Cardiac fibroblast (primary cell): ENCODE measurements at places on chromosomes 7 and 10.

GRCh38 chr7:2564970-2565540 is 6.3 kb downstream of the IQCE start:
- DNase-seq = no peak

DNA sequence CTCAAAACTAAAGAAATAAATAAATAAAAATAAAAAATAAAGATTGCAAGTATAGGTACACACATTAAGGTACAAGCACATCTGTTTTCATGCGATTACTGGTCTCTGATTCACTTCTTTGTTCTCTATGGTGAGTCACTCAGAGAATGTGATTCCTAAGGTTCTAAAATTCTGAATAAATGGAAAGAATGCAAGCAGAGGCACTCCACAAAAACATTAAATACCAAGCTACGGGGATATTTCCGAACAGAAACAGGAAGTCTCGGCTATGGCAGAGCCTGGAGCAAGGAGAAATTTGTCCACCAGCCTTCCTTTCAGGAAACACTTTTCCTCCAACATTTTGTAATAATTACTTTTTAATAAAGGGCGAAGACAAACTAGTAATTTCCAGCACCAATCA is 1.4 kb downstream of the VOPP1 start:
- peak; percentile 61 for DNase-seq

- DNase-seq = peak; percentile 24
Measured at GRCh38 chr10:117860823-117861222, 185.9 kb downstream of the RAB11FIP2 start.

GRCh38 chr10:128633864-128634540 is 507.8 kb upstream of the MKI67 start:
- no peak for DNase-seq

- DNase-seq = no peak
Measured at GRCh38 chr7:66741-67140, 125.6 kb upstream of the FAM20C start.

DNA sequence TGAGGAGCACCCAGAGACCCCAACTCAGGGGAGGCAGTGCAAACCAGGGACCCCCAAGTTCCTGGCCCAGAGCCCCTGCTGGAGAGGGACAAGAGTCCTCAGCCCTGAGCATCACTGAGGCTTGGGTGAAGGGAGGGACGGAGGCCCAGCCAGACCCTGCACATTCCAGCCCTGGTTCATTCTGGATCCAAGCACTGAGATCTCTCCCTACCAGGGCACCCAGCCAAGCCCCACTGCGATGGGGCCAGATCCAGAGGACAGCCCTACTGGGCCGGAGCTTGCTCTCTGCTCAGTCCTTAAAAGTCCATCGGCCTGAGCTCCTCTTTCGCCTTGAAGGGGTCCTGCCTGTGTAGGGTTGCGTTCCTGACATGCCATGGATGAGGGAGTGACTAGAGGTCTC is 40.5 kb upstream of the RABGEF1 start:
- peak; percentile 72 for DNase-seq

DNA sequence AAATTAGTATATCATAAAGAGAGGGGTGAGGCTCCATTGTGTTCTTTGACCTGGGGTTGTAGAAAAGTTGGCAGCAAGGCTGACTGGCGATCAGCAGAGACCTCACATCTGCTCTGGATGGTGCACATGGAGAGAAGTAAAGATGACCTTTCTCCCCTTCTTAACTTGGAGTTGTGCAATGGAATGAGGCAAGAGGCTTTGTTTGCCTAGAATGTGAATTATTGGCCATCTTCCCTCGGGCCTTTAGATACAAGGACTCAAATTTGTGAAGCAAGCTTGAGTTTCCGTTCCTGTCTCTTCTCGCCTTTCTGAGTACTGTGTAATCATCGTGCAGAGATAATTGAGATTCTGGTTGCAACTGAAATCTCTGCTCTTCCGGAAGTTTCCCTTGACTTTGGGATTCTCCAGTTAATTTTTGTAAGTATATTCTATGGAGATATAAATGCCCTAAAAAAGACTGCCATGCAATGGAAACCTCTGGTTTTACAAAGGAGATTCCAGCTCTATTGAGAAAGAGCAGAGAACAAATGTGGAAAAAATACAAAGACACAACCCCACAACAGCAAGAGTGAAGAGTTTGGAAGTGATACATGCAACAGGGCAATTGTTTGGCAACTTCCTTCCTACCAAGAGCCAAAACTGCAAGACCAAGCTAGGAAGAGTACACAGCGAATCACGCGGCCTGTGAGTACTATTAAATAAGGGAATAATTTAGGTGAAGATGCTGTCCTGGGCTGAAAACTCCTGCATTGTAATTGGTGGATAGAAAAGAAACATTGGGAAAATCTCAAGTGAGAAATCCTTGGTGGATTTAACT is 542.3 kb upstream of the NRP1 start:
- DNase-seq = peak; percentile 63

DNA sequence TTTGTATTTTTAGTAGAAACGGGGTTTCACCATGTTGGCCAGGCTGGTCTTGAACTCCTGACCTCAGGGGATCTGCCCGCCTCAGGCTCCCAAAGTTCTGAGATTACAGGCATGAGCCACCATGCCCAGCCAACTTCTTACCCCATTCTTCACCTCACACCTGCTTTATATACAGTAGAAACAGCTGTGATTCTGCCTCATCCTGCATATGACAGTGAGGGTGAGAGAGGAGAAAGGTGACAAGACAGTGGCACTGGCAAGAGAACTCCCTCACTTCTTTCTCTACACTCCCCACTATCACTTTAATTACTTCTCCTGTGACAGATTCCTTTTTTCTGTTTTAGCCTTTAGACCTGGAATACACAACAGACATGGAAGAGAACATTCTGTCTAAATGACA is 61.8 kb upstream of the CAPZA2 start:
- no peak for DNase-seq

DNA sequence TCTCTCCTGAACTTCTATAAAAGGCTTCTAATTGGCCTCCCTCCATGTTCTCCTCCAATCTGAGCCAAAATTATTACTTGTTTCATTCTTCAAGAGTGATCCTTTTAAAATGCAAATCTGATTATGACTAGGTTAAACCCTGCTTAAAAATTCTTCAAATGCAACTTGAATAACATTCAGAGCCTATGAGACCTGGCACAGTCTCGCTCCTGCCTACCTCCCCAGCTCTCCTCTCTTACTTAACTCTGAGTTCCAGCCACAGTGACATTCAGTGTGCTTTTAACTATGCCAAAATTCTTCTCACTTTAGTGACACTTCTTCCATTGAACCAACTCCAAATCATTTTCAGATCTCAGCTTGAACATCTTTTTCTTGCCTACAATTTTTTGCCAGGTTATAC is 68.8 kb downstream of the TMEM168 start:
- DNase-seq = no peak

DNA sequence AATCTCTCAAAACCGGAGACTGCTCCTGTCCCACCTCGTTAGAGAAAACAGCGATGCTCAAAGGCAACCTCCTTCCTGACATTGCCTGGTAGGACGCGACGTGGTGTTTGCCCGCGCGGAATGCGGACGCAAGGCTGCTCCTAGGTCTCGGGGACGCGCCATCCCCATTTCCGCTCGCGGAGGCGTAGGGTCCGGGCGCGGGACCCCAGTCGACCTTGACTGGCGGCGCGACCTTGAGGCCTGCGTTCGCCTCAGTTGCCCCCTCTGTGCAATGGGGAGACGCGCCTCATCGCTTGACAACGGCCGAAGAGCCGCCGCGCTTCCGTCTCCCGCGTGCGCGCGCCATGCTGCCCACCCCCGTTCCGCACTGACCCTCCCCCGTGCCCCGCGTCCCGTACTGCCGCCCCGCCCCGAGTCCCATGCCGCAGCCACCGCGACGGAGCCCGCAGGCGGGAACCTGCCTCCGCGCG is 412 bp upstream of the PPIA start:
- DNase-seq = peak; percentile 50

DNA sequence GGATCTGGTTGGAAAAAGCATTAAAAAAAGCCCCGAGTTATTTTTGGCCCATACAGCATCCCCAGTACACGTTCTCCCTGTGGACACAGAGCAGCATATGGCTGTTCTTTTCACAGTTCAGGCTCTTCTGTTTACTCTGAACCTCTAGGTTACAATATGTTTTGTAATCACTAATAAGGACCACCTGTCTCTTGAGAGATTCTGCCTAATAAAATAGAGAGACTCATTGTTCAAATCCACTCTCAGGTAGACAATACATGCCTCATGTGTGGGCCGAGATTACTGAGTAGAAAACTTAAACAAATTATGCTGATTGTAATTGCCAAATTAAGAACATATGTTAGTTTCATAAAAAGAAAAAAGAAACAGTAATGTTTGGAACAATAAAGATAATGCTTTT is 647.7 kb downstream of the GRM8 start:
- no peak for DNase-seq

DNA sequence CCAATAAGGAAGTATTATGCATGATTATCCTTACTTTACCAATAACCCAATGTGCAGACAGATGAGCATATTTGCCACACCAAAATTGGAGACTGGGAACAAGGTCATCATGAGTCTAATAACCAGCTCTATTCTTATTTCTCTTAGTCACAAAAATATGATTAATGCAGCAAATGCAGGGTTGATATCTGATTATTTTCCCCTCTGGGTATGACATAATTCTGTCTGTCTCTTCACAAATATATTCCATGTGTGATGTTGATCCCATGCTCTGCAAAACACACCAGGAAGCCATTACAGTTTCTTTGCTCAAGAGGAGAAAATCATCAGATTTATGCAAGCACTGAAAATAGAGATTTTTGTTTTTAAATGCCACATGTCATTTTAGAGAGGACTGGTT is 196.5 kb upstream of the DGKB start:
- no peak for DNase-seq

GRCh38 chr7:6317797-6318438 is 45.5 kb upstream of the CYTH3 start:
- DNase-seq = peak; percentile 94

DNA sequence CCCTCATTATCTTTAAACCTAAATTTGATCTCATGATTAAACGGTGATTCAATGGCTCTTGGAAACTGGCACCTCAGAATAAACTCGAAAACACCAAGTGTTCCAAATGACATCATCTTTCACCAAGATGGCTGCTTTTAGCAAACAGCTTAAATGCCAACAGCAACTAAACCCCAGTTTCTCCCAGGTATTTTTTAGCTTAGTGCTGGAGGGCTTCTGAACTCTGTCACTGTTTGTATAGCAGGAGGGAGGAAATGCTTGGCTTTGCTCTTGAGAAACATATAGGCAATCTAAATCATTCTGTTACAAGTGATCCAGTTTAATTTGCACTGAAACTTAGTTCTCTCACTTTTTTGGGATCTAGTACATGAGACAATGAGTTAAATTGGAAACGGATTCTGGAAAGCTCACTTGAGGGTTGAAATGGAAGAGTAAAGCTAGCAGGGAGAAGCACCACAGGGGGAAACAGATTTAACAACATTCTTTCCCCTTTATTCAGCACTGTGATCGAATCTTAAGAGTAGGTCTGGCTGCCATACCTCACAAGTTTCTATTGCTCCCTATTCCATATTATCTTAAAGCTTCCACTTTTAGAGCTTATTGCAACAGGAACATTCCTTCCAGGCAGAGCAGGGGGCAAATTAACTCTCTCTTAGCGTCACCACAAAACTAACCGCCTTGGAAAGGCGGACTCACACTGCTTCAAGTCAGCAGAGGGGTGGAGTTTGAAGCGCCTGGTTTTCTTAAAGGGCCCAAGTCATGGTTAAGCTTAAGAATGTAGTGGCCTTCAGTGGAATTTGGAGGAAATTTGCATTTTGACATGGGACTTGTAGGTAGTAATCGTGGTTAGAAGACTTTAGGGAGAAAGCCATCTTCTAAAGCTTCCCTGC is 1.8 kb upstream of the CCDC6 start:
- DNase-seq = peak; percentile 95

DNA sequence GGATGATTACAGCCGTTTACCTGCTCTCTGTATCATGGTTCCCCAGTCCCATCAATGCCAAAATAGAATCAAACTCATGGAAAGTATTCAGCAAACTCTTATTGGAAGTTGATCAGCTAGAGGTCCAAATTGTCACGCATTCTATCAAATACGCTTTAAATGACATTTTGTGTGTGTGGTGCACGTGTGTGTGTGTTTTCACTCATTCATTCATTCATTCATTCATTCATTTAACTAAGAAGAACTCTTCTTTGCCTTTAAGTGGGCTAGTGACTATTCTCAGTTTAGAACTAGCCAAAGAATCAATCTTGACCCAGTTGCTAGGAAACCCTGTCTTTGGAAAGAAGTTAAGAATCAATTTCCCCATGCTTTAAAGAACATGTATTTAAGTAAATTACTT is 102.8 kb downstream of the RTKN2 start:
- no peak for DNase-seq

GRCh38 chr7:36985866-36986400 is 261.6 kb upstream of the AOAH start:
- DNase-seq = no peak

DNA sequence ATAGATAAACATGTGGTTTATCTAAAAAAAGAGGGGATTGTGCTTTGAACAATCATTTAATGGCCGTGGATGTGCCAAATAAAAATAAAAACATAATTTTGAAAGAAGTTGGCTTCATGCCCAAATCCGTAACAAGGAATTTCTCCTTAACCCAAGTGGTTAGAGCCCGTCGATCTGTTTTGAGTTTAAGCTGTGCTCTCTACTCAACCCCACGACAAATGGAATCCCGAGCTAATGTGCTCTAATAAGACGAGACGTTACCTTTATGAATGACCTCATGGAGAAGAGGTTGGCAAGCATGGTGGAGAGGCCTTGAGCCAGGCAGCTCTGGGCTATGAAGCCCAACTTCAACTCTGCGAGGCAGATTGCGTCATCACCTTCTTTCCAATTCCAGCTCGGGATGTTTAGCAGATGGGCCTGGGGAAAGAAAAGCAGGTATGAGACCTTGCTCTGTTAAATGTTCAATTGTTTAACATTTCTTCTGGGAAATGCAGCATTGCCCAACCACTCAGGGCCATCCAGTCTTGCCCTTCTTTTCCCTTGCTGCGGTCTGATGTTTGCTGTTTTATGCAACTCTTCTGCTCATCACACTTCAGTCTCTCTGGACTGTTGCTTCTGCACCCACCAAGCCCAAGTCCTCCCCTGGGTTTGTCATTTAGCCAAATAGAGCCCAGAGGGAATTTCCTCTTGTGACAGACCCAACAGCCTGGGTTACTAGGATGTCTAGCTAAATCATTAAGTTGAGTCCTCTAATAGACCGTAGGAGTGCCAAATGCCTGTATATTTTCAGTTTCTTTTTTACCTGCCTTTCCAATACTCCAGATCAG is 564.6 kb downstream of the KCNMA1 start:
- DNase-seq = peak; percentile 11

DNA sequence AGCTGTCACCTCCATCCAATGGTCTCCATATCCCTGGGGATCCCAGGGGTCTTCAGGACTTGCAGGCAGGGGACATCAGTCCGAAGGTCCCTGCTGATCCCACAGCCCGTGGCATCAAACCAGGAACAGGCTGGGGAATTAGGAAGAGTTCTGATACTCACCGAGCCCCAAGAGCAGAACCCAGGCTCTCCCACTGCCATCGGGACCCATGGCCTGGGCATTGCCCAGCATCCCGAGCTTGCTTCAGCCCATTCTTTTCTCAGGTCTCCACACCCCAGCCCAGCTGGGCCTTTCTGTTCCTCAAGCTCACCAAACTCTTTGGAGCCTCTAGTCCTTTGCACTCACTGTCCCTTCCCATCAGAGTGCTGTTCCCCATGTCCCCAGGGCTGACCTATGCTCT is 280.9 kb downstream of the GRID1 start:
- DNase-seq = no peak
